ENCODE measurements at places on chromosomes 12 and 14.

DNA sequence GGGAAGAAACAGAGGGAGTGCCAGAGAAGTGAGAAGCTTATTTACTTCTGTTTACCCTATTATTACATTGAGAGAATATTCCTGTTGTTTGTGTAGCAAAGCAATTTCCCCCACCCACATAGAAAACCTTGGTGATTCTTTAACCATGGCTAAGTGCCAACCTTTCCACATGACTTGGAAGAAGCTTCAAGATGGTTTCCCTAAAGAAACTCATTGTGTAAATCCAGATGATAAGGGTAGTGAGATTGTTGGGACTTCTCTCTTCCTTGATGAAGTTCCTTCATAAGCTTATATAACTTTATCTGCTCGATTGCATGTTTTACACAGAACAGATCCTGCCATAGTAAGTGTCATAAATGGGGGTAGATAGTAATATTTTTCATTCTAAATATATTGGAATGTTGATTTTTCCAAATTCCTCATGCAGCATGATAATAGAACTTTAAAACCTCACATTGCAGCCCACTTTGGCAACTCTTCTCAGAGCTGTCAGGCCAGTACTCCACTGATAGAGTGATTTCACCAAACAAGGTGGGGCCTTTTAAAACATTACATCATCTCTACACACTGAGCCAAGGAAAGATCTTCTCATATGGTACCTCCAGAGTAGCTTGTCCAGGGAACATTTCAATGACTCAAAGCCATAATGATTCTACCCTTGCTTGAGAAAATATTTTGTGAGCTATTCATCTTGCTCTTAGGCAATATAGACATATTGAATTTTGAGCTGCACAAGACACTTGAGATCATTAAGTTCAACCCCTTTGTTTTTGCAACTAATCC is 47.8 kb upstream of the KIF21A start:
- no peak for DNase-seq

DNA sequence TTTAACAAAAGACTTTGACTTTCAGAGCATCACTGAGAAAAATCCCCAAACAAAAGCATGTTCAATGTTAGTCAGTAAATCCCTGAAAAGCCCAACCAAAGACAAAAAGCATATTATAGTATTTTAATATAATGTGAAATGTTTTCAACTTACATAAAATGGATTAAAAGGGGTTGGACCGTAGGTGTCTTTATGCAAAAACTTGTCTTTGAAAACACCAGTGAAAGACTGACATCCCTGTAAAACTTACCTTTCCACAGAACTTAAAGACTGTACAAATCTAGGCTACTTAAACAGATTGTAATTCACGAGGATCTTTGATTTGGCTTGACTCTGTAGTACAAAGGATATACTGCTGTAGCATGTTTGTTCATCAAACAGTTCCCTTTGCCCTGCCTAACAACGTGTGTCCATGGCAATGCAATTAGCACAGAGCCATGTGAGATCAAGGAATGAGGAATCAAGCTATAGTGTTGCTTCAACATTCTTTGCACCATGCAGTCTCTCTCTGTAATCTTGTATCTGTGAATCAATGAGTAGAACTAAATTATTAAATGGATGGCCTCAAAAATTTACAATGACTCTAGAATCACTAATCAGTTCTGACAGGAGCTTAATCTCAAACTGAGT is 138.5 kb upstream of the SYT1 start:
- DNase-seq: no peak

GRCh38 chr12:83823386-83824045 is 1089.1 kb downstream of the SLC6A15 start:
- peak; percentile 27 for DNase-seq

DNA sequence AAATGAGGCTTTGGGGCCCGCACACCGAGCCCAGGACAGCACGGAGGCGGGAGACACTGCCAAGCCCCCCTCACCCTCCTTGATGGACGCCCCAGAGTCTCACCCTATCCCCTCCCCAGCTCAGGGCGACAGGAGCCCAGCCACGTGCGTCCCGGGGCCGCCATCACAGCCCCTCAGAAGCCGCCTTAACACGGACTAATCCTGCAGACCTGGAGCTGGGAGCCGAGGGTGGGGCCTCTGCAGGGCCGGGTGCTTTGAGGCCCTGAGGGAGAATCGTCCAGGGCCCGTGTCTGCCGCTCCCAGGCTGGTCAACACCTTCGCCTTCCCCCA is 79.7 kb upstream of the FBRSL1 start:
- DNase-seq: no peak

DNA sequence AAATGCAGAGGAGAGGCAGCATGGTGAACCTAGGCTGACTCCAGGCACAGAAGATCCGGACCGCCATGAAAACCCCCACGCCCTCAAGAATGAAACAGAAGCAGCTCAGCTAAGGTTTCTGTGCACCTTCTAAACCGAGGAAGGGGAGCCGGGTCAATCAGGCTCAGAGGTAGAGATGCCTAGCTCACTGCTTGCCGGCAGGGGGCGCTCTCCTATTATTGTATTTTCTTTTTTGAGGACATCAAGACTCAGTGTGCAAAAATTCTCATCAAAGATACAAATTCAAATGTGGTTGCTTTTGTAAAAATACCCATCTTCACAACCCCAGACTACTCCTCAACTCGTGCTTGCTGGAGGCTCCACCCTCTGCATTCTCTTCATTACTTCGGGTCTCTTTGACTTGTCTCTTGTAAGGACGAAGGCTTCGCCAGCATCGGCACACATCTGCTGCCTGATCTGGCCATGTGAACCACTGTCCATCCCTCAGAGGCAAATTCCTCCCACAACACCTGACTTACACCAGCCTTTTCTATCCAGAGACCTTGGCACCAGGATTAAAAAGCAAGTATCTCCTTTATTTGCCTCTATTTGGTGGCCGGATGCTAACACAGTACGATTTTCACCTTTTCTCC is 33.4 kb upstream of the RNASE3 start:
- DNase-seq: peak; percentile 50

GRCh38 chr12:226401-226800 is 12.4 kb upstream of the SLC6A12 start:
- DNase-seq: no peak

GRCh38 chr12:49983892-49984291 is 11.1 kb downstream of the AQP6 start:
- no peak for DNase-seq

DNA sequence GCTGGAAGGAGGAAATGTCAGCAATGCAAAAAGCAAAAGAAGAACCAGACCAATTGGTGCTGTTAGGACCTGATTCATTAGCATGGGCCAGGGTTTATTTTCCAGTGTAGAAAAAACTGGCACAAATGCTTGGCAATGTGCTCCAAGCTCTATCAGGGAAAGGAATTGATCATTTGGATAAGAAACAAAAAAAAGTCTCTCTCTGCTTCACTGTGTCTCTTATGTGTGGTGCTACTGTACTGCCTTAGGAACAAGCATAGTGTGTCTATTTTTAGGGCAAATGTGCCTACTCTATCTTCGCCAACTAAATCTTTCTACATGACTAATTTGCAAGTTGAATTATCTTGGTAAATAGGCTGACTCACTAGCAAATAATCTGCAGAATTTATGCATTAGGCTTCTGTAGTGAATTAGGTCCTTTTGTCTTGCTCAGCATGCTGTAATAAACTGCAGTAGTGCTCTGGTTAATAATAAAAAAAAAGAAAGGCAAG is 236.7 kb downstream of the MDGA2 start:
- no peak for DNase-seq

GRCh38 chr12:123227581-123228258 is 5.2 kb downstream of the MPHOSPH9 start:
- DNase-seq: no peak

DNA sequence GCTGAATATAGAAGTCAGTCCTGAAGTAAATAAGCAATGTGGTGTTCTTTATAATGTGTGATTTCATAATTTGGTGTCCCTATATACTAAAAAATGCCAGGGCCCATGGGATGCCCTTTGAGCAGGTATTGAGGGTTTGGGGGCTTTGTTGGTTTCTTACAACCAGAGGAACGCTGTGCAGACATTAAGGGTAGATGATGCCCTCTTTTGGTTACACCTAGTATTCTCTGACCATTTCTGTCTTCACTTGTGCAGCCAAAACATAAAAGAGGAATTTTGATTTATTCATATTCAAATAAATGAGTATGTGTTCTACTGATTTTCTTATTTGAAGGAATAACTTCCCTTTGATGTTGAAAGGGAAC is 3.0 kb downstream of the LGR5 start:
- no peak for DNase-seq

DNA sequence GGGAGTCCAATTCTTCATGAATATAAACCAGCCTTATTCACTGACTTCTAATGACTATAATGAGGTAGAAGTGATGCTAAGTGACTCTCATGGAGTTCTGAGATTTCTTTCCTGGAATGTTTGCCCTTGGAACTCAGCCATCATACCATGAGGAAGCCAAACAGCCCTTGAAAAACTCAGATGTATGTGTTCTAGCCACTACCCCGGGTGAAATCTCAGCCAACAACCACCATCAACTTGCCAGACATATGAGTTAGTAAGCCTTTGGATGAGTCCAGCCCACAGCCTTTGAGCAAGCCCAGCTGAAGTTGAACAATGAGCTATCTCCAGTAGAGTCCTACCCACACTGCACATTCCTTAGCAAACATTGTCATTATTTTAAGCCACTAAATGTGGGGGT is 149.5 kb downstream of the SLC6A15 start:
- no peak for DNase-seq

DNA sequence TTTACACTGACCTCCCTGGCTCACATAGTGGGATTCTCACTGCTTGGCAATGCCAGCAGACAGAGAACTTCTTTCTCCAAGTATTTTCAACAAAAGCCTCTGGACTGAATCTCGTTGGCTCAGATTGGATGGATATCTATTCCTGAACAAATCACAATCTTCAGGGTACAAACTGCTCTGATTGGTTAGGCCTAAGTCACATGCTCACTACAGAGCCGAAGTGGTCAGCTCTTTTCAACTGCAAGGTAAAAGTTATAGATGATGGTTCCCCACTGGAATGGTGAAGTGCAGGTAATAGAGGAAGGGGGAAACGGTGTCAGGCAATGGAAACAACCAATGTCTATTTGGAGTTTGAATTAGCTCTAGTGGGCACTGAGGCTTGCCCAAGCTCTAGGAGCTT is 16.7 kb upstream of the VRK1 start:
- no peak for DNase-seq

GRCh38 chr12:45789025-45789424 is 59.5 kb downstream of the ARID2 start:
- DNase-seq: no peak

DNA sequence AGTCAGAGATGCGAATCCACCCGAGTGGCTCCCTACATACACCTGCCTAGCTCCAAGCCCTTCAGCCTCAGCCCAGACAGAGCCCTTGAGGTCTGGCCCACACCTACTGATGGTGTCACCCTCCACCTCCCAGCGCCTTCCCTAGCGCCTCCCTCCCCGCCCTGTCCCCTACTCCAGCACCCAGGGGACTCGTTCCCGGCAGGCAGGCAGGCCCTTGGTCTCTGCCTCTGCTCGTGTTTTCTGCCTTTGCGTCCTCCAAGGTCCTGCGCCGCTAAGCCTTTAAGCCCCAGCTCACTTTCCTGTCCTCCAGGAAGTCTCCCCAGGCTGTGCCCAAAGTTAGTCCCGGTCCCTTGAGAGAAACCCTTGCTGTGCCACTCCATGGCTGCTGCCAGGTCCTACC is 12.7 kb downstream of the INF2 start:
- DNase-seq: no peak

- DNase-seq: no peak
These were observed at the start of gene TMEM229B for GRCh38 chr14:67487937-67488893. TMEM229B (minus strand) TSS chr14:67488721; CDS start chr14:67473923, 14,798 bp downstream.

Data from HepG2 (cell line).